ENCODE measurements at places on chromosomes 3 and 15. TPM values are rescaled to one million over a fixed set of nuclear protein-coding genes. Genes with fewer than 3 reads are reported as not detected.

MYNN gene
- 15.1 TPM for total RNA-seq

SLC6A6 gene
- 43.3 TPM for total RNA-seq

MESP2 gene
- total RNA-seq, result not detected

UQCC5 gene
- 5.0 TPM for total RNA-seq

LMOD3 gene
- not detected for total RNA-seq

FETUB gene
- total RNA-seq, result not detected

A4GNT gene
- not detected for total RNA-seq

EIF1B gene
- total RNA-seq, result 36.2 TPM

CSTA gene
- not detected for total RNA-seq

P2RY1 gene
- total RNA-seq, result 0.34 TPM

GOLGA6L7 gene
- not detected for total RNA-seq

SERPINI2 gene
- total RNA-seq, result not detected

MED12L gene
- total RNA-seq, result 1.4 TPM

RASGRP1 gene
- total RNA-seq, result 224 TPM

CNTN4 gene
- not detected for total RNA-seq

GOLGA6D gene
- total RNA-seq, result not detected

PLA2G4B gene
- 12.9 TPM for total RNA-seq

HDC gene
- 0.61 TPM for total RNA-seq

PTPRG gene
- 2.1 TPM for total RNA-seq

BOC gene
- 0.37 TPM for total RNA-seq

HESX1 gene
- not detected for total RNA-seq

KCNH8 gene
- not detected for total RNA-seq

SLC30A4 gene
- total RNA-seq, result 3.7 TPM

SCN11A gene
- 0.07 TPM for total RNA-seq

CIP2A gene
- 42.9 TPM for total RNA-seq

PCCB gene
- total RNA-seq, result 26.1 TPM

SLC24A5 gene
- not detected for total RNA-seq

CYB561D2 gene
- total RNA-seq, result 44.4 TPM

TGM5 gene
- total RNA-seq, result 0.20 TPM

ADAMTS7 gene
- 0.15 TPM for total RNA-seq

HTR3E gene
- total RNA-seq, result not detected

CMTM8 gene
- total RNA-seq, result 5.8 TPM

ARNT2 gene
- total RNA-seq, result not detected

ONECUT1 gene
- total RNA-seq, result not detected

TMEM207 gene
- not detected for total RNA-seq

ACAN gene
- total RNA-seq, result not detected

SLCO2A1 gene
- not detected for total RNA-seq

SSUH2 gene
- total RNA-seq, result 0.07 TPM

SEMA3F gene
- not detected for total RNA-seq

PAQR9 gene
- total RNA-seq, result not detected

C3orf49 gene
- total RNA-seq, result not detected
